ENCODE measurements at places on chromosomes 1 and 21.

DNA sequence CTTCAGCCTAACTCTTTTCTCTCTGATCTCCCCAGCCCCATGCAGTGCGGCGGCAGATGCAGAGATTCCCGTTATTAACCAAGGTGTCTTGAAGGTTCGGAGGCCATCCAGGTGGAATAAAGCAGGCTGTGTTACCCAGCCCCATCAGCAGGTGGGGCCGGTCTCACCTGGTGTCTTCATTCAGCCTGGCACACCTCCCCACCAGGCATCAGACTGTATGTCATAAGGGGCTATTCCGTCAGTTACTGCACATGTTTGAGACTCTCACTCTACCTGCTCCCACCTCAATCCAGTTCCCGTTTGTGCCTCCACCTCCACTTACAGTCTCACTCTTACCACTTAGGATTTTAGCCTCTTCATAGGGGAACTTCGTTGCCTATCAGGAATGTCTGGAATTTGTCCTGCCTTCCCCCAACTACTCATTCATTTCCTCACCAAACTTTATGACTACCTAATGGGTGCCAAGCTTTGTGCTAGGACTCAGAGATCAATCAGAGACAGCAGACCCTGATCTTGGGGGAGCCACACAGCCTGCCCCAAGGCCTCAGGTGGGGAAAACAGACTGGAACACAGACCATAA lies 170.2 kb downstream of the PLPP3 start:
- DNase-seq, result no peak

GRCh38 chr1:175363031-175363430 lies 170.5 kb upstream of the KIAA0040 start:
- DNase-seq, result no peak

DNA sequence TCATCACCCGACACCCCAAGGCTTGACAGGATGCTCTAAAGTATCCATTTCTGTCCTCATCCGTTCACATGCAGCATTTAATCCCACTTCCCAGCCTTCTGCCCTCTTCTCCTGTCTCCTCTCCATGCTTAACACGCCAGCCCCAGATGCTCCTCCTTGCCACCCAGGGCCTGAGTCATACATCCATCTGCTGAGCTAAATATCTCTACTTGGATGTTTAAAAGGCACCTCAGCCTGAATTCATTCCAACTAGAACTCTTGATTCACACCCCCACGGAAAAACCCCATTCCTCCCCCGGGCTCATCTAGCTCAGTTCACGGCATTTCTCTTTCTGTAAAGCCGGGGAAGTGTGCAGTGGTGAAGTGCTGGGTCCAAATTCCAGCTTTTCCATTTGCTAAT lies 27.7 kb downstream of the TEX35 start:
- no peak for DNase-seq

- no peak for DNase-seq
Measured at GRCh38 chr1:8976338-8976737, 30.7 kb downstream of the CA6 start.

DNA sequence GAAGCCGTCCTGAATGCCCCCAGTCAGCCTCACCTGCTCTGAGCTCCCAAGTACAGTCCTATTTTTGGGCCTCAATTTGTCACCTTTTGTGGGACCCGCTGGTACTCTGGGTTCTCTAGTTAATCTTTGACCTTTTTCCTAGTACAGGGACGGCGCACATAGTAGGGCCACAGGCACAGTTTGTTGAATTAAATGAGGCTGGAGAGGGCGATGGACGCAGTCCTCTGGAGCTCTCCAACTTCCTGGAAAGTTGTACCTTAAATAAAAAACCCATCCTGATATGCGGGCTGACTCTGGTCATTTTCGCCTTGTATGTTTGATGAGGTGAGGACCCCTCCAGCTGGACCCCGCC lies 4.8 kb downstream of the FAM110D start:
- no peak for DNase-seq

DNA sequence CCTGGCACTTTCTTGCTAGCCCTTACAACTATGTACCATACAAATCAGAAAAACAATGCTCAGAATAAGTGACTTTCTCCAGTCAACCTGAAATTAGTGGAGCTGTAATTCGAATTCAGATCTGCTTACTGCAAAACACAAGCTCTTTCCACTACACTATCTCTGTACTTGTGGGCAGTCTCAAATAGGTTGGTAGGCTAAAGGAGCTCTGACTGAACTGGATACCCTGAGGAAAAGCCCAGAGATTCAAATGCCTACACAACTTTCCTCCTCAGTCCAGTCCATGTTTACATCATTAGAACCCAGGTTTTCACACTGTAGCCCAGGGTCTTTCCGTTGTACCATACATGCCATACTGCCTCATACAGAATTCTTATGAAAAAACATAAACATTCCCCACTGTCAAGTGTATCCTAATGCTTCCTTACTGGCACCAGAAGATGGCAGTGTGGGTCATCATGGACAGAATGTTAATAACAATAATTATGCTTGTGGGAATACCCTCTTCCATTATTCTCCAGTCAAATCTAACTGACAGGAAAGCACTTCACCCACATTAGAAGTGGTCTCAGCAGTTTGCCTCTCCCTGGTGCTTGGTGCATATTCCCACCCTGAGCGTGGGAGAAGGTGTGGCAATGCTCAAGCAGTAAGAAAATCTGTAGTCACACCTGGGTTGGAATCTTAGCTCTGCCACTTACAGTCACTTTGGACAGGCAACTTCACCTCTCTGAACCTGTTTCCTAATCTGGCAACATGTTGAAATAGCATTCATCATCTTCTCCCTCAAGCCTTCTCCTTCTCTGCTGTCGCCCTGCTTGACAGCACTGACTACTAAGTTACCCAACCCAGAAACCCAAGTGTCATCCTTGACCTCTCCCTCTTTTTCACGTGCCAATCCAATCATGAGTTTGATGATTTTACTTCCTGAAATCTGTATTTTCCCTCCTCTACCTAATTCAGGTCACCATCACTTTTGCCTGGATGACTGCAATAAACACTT lies 14.4 kb upstream of the ZFYVE9 start:
- DNase-seq, result no peak
